GM23338 (cell line): ENCODE measurements at places on chromosomes 1 and 21. TPM values are rescaled to one million over a fixed set of nuclear protein-coding genes. Genes with fewer than 3 reads are reported as not detected.

Gene OR14K1
- total RNA-seq: 0.31 TPM in 1 of 2 replicates, not detected in the other

Gene GOLT1A
- 3.0 and 7.0 TPM in 2 replicates for total RNA-seq

Gene CYP4A11
- total RNA-seq: not detected in 2 replicates

Gene SPRR4
- total RNA-seq: not detected in 2 replicates

Gene OVAAL
- not detected in 2 replicates for total RNA-seq

Gene CCDC181
- total RNA-seq: 3.1 and 3.4 TPM in 2 replicates

Gene RGS1
- total RNA-seq: not detected in 2 replicates

Gene ARHGAP30
- 0.19 TPM in 1 of 2 replicates, not detected in the other for total RNA-seq

Gene HES3
- total RNA-seq: 49.7 and 50.4 TPM in 2 replicates

Gene COL9A2
- 2.8 and 9.1 TPM in 2 replicates for total RNA-seq

Gene LIPI
- not detected in 2 replicates for total RNA-seq

Gene NPPB
- total RNA-seq: not detected in 2 replicates

Gene NR1I3
- not detected in 2 replicates for total RNA-seq

Gene EVI5
- total RNA-seq: 6.5 and 15.6 TPM in 2 replicates

Gene FMO5
- 0.35 and 0.73 TPM in 2 replicates for total RNA-seq

Gene FBXO28
- total RNA-seq: 38.8 and 45.2 TPM in 2 replicates

Gene SAMSN1
- 2.0 and 3.2 TPM in 2 replicates for total RNA-seq

Gene SPAG17
- 1.1 and 1.6 TPM in 2 replicates for total RNA-seq
